Frontal cortex (tissue), 4 donors: ENCODE measurements at places on chromosomes 3 and 15.

- no peak for DNase-seq
These were observed 2.5 kb upstream of the ADIPOQ start for GRCh38 chr3:186839874-186840641.

DNA sequence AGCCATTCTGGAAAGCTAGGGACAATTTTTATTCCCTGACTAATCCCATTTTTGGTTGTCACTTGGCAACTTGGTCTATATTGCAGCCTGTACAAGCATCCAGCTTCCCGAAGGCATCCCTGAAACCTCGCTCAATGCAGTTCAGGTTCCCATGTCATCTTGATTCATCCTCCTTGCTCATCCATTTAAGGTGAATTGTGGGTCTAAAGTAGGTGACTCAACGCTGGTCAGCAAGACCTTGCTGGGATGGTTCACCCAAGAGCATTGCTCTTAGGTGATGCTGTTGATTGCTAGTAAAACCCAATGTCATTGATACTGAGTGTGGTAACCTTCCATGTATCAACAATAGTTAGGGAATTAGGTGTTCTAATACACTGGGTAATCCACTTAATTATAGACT lies 13.1 kb upstream of the RAB8B start:
- DNase-seq: no peak

DNA sequence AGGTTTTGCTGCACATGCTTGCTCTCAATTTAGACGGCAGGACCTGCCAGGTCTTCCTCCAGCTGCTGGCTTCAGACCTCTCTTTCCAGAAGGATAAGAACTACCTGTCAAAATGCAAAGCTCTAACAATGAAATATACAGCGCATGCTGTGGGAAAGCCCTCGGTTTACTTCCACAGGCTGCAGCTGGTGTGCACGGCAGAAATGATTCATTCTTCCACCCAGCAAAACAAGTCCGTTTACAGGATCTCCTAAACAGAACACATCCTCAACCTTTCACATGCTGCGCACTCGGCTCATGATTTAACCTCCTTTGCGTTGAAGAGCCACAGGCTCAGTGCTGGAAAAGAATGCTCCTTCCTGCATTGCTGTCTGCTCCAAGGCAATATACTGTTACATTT lies 92.4 kb upstream of the WNT5A start:
- DNase-seq: no peak

GRCh38 chr15:31217067-31217466 lies 109.6 kb upstream of the KLF13 start:
- no peak for DNase-seq

DNA sequence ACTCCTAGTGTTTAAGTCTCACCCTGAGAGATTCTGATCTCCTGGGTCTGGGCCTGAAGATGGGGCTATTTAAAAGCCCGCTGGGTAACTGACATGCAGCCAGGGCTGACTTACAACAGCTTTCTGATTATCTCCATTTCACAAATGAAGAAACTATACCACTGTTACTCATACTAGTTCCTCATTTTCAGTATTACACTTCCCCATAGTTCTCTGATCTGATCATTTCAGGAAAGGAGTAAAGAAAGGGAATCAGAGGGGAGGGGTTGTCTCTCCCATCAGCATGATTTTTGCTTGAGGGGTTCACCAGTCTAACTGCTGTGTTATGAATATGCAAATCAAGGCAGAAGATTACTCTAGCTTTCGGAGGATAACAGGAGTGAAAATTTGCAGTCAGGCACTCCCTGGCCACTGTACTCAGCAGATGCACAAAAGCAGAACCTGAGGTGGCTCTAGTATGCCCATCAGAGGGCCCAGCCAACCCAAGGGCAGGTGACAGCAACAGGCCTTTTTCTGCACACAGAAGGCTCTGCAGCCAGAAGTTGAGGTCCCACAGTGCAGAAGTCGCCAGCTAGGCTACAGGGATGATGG lies 59.4 kb downstream of the DAPK2 start:
- DNase-seq: no peak

GRCh38 chr3:4687167-4687566 lies 194.0 kb downstream of the ITPR1 start:
- DNase-seq: no peak

- no peak for DNase-seq
These were observed 30.2 kb upstream of the OCA2 start for GRCh38 chr15:28129231-28129848.

DNA sequence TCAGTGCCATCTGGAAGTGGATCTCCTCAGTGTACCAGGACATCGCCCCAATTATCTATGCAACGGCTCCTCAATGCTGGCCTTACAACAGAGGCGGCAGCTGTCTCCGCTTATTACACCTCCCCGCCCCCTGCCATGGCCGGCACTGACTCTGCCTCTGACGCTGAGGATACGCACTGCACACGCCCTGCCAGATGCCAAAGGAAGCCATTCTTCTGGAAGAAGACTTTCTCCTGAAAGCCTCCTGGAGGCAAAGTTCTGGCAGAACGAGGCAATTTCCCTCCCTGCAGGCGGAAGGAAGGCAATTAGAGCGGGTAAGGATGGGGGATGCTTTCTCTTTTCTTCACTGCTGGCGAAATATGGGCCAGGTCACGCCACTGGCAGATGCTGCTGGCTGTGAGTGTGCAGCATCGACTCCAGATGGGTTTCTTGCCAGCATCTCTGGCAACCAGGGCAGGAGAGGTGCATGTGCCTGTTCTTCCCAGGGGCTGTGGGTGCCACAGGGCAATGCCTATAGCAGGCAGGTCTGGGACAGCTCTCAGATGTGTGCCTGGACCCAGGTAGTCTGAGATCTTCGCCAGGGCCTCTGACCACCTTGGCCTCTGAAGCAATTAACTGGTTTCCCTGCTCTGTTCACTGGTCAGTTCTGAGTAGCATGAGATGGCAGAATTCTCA lies 62.2 kb upstream of the MRPS22 start:
- DNase-seq: no peak

- no peak for DNase-seq
These were observed 20.4 kb upstream of the SHC4 start for GRCh38 chr15:48984021-48984710.

GRCh38 chr3:72452745-72453144 lies 395.5 kb downstream of the SHQ1 start:
- DNase-seq: no peak

- no peak for DNase-seq
These were observed 119.3 kb downstream of the SERPINI1 start for GRCh38 chr3:167854846-167855245.

DNA sequence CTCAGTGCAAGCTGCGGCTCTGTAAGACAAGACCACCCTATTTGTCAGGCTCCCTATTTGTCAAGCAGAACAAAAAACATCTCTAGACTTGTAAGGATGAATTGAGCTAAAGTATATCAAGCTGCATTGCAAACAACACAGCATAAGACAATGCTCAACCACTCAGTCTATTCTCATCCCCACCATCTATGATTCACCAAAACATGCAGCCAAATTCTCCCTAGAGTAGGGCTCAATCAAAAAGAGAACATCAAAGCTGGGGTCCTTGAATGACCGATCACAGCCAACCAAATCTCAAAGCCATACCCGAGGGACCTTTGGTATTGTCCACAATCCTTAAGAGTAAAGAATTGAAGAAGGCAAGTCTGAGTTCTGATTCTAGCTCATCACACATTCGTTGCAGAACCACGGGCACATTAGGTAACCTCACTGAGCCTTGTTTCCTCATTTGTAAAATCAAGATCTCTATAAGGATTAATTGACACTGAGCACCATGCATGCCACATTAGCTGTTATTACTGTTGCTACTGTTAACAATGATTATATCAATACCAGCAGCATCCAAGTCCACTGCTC lies 31.2 kb downstream of the RFTN1 start:
- no peak for DNase-seq

GRCh38 chr3:15108082-15108545 lies 9.2 kb upstream of the RBSN start:
- DNase-seq: peak; percentile 81

GRCh38 chr3:191328962-191329653 lies at the start of gene CCDC50:
Gene CCDC50, plus strand, starts transcription at chr3:191329394. Its CDS starts 281 bp downstream, at chr3:191329675.
- peak; percentile 78 for DNase-seq

DNA sequence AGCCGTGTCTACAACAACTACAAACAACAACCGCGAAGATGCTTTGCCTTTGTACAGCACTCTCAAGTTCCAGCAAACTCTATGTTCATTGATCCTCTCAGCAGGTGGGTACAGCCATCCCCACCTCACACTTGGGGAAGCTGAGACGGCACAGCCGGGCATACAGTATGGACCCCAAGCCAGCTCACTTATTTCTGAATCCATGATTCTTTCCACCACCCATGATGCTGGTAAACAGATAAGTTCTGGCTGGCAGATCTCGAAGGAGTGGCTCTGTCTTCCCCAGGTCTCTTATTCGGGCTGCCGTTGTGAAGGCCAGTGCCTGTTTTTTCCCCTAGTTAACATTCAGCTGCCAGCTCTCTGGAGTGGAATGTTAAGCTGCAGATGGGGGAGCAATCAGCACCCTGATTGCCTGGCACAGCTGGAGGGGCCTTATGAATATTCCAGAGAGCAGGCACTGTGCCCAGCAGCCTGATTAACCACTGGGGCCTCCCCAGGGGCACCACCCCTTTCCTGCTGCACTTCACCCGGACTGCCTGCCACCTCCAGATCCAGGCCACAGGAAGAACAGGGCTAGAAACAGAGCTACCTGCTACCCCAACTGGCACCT lies 73.2 kb downstream of the CORO2B start:
- DNase-seq: peak; percentile 45

DNA sequence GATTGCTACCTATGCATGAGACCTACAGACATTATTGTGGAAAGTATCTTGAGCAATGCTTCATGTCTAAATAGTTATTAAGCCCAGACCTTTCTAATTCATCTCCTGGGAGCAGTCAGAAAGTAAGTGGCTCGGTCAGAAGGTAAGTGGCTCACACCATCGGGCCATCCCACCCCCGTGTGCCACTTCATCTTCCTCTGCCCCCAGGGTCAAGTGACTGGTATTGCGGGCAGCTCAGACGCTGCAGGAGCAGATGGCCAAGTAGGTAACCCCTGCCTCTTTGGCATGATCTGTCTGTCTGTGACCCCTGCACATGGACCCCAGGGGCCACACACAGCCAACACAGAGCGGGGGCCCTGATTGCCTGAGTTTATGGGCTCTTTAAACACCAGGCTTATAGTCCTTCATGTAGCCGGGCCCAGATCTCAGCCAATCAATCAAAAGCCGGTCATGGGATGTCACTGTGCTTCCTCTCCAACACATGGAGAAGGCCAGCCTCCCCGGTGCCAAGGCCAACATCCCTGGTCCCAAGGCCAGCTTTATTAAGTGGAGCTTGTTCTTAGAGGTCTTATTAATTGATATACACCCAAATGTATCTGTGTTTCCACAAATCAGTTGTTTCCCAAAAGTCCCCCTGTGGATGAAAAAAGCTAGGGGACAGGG lies 42.9 kb downstream of the LARP6 start:
- DNase-seq: no peak

DNA sequence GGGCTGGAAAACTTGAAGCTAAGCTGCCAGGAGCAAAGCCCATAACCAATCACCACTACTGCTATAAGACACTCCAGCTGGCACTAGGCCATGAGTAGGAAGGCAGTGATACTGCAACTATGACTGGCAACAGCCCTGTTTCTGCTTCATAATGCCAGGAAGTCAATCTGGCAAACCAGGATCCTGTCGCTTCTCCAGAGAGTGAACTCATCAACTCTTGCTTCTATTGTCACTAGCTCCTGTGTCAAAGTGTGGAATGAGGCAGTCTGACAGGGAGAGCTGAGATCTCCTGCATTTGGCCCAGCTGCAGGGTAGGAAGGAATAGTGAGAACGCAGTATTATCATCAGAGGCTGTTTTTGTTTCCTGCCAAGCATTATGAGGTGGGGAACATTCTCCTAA lies 105.3 kb downstream of the CTNNB1 start:
- no peak for DNase-seq

DNA sequence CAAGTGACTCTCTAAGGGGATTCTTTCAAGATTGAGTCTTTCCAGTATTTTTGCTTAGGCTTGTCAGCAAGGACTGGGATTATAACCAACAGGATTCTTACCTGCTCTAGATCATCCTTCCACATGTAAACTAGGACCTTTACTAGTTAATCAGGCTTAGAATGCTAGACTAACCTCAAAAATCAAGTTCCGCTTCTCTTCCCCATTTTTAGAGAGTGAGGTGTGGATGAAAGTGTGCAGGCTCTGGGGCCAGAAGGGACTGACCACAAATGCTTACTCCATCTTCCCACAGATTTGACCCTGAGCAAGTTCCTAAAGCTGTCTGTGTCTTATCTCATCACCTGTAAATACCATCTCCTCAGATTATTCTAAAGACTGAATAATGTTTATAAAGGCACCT lies 89.5 kb upstream of the IL12A start:
- no peak for DNase-seq

DNA sequence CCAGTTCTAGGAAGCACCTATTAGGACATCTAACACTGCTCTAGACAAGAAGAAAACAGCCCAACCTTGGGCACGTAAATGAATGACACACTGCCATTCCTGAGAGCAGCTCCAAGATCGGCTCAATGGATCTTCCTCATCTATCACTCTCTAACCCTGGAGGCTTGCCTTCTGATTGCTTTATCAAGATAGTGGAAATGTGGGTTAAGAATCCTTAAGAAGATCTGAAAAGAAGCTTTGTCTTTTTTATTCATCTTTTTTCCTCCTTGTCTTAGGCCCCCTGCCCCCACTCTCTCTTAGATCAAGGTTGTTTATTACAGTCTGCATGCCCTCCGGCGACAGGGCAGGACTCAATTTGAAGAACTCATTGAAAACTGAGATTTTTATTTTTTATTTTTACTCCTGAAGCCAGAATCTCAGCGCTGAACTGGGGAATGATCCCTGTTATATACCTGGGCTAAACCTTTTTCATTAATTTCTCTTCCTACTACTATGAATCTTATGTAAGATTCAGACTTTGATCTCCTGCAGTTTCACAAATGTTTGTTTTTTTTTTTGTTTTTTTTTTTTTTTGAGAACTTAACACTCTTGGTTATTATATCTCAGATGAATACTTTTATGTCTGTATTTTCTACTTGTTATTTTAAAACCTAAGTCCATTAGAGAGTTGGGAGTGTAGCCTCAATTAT lies 219.5 kb downstream of the SV2B start:
- no peak for DNase-seq

GRCh38 chr3:136752422-136753325 lies 496 bp upstream of the STAG1 start:
- DNase-seq: peak; percentile 94

- DNase-seq: no peak
These were observed 553.4 kb downstream of the OCA2 start for GRCh38 chr15:27545494-27546255.
